ENCODE measurements at places on chromosomes 6 and 20. TPM values are rescaled to one million over a fixed set of nuclear protein-coding genes. Genes with fewer than 3 reads are reported as not detected.

EFCAB8 gene
- total RNA-seq = 0.95 TPM

CNPY3 gene
- 15.8 TPM for total RNA-seq

BPIFB2 gene
- total RNA-seq = not detected

SIRPB1 gene
- total RNA-seq = 0.26 TPM

POFUT1 gene
- total RNA-seq = 34.7 TPM

TREML2 gene
- 0.11 TPM for total RNA-seq

ENPP3 gene
- 2.4 TPM for total RNA-seq

DLL1 gene
- total RNA-seq = 5.9 TPM

CDSN gene
- not detected for total RNA-seq

TBXT gene
- not detected for total RNA-seq

BMP6 gene
- total RNA-seq = 11.7 TPM

GNAS-AS1 gene
- 1.4 TPM for total RNA-seq

GJA10 gene
- total RNA-seq = not detected

GHRH gene
- total RNA-seq = not detected

TRAPPC3L gene
- total RNA-seq = 0.42 TPM

MYL9 gene
- 42.6 TPM for total RNA-seq

EPPIN gene
- total RNA-seq = not detected

HLA-C gene
- total RNA-seq = 108 TPM

TRIM10 gene
- total RNA-seq = 0.42 TPM

FAM83B gene
- total RNA-seq = 15.7 TPM

ADGRB3 gene
- total RNA-seq = 29.4 TPM

ROS1 gene
- not detected for total RNA-seq

TRMT6 gene
- 5.6 TPM for total RNA-seq

THEMIS gene
- total RNA-seq = 0.26 TPM

TBP gene
- total RNA-seq = 11.4 TPM

HS3ST5 gene
- 3.7 TPM for total RNA-seq

LRRN4 gene
- 0.58 TPM for total RNA-seq

All from urinary bladder (tissue), 4 donors.